Activated CD4-positive, alpha-beta memory T cell treated with anti-CD3 and anti-CD28 coated beads for 36 hours (primary cell): ENCODE measurements at places on chromosomes 7 and 10. TPM values are rescaled to one million over a fixed set of nuclear protein-coding genes. Genes with fewer than 3 reads are reported as not detected.

- H3K4me3 ChIP-seq, result no peak overlapping the region
- no peak overlapping the region for H3K27ac ChIP-seq
- no peak for DNase-seq
- H3K36me3 ChIP-seq, result no peaks in the 10 kb centered on the region
Observed at GRCh38 chr7:46024263-46024916, 103.3 kb upstream of the IGFBP3 start.

GRCh38 chr7:122423591-122423990 lies 119.0 kb upstream of the FEZF1 start:
- no peak for DNase-seq
- H3K27me3 ChIP-seq, result no peaks in the 10 kb centered on the region
- H3K36me3 ChIP-seq, result no peaks in the 10 kb centered on the region
- H3K4me1 ChIP-seq, result no peaks in the 10 kb centered on the region
- H3K27ac ChIP-seq, result no peak overlapping the region

SH2B2 gene
- total RNA-seq, result 4.7 TPM

ACHE gene
- total RNA-seq, result not detected

DNA sequence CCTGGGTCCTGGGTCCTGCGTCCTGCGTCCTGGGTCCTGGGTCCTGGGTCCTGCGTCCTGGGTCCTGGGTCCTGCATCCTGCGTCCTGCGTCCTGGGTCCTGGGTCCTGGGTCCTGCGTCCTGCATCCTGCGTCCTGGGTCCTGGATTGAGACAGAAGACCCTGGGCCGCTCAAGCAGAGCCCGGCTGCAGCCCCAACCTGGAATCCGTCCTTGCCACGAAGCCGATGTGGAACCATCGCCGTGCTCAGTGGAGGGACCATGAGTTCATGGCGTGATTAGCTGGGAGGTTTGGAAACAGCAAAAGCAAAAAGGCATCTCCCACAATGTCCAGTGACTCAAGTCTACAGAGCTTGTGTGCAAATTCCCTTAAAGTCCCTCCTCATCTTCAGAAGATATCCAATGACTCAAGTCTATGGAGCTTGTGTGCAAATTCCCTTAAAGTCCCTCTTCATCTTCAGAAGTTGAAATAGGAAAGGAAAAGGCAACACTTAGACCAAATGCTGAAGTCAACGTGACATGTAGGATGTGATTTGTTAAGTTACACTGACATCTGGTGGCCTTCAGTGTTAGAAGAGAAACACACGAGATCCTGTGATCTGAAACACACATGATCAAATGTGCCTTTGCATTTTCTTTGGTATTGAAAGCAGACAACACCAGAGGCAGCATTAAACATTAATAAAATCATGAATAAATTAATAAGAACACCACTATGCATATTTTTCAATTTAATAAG lies 179.9 kb downstream of the PTPRN2 start:
- H3K4me3 ChIP-seq, result no peak overlapping the region
- no peaks in the 10 kb centered on the region for H3K27me3 ChIP-seq
- no peak for DNase-seq
- H3K4me1 ChIP-seq, result no peaks in the 10 kb centered on the region

DNA sequence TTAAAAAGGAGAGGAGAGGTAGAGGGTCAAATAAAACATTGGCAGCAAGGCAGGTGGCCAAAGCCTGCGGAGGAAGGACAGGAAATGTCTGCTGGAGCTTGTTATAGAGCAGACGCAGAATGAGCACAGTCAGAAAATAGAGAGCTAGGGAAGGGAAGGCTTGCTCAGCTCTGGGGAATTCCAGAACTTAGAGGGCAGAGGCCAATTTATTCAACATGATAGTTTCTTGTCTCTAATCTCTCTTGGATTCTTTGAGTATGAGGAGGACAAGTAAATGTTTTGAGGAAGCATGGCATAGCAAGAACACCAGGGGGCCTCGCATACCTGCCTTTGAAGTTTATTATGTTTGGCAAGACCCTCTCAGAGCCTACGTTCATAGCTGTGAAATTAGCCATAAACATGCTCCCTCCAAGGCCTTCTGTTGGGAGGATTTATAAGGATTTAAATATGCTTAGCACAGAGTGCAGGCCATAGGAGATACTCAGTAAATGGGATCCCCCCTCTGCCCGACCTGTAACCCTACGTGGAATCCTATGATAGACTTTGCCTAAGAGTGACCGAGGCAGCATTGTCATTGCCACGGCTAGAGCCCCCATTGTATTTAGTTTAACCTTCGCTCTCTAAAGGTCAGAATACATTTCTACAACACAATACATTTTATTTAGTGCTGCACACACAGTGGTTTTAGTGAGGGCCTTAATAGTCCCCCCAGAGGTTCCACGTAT lies 293.9 kb downstream of the CCDC3 start:
- DNase-seq, result peak; percentile 73
- H3K4me3 ChIP-seq, result no peak overlapping the region
- H3K36me3 ChIP-seq, result no peaks in the 10 kb centered on the region
- H3K4me1 ChIP-seq, result peaks cover 91% of the 10 kb centered on the region

ABCB4 gene
- total RNA-seq, result not detected

MBL2 gene
- total RNA-seq, result not detected

PRRT4 gene
- 0.12 TPM for total RNA-seq

- H3K36me3 ChIP-seq, result no peaks in the 10 kb centered on the region
- no peak overlapping the region for H3K4me3 ChIP-seq
- no peak for DNase-seq
- H3K4me1 ChIP-seq, result no peaks in the 10 kb centered on the region
- no peak overlapping the region for H3K27ac ChIP-seq
Observed at GRCh38 chr10:121112136-121112535, 261.0 kb downstream of the WDR11 start.

- H3K4me1 ChIP-seq, result no peaks in the 10 kb centered on the region
- H3K36me3 ChIP-seq, result no peaks in the 10 kb centered on the region
- H3K4me3 ChIP-seq, result no peak overlapping the region
- no peak overlapping the region for H3K27ac ChIP-seq
Observed at GRCh38 chr7:141366091-141366621, 185.1 kb upstream of the AGK start.

DNA sequence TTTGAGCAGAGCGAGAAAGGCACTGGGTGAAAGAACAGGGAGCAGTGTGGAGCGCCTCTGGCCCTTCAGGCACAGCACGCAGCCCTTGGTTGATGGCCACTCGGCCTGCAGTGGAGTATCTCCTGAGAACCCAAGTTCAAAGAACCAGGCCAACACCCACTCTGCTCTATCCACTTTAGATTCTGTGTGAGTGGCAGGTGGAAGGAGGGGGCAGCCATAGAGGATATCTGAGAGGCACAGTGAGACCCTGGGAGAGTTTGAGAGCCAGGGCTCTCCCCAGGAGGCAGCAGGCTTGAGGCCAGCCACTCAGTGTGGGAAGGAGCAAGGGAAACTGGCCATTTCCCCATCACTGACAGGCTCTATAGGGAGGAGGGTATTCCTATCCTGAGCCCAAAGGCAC lies 52.5 kb upstream of the PTN start:
- no peak overlapping the region for H3K4me3 ChIP-seq
- H3K27ac ChIP-seq, result no peak overlapping the region
- H3K36me3 ChIP-seq, result no peaks in the 10 kb centered on the region
- no peaks in the 10 kb centered on the region for H3K4me1 ChIP-seq
- DNase-seq, result no peak

GRCh38 chr10:93393211-93393610 lies 88.9 kb downstream of the MYOF start:
- H3K36me3 ChIP-seq, result peaks cover 16% of the 10 kb centered on the region
- no peak overlapping the region for H3K4me3 ChIP-seq
- peaks cover 7% of the 10 kb centered on the region for H3K27me3 ChIP-seq
- no peak overlapping the region for H3K27ac ChIP-seq

DNA sequence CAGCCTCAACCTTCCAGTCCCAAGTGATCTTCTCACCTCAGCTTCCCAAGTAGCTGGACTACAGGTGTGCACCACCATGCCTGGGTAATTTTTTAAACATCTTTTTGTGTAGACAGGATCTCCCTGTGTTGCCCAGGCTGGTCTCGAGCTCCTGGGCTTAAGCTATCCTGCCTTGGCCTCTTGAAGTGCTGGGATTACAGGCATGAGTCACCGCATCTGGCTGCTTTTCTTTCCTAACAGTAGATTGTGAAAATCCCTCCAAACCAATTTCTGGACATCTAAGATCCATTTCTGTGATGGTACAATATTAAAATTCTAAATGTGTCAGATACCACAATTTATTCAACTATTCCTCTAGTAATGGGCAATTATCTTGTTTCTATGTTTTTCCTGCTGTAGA lies 38.7 kb downstream of the RAB18 start:
- H3K4me3 ChIP-seq, result no peak overlapping the region
- H3K27ac ChIP-seq, result no peak overlapping the region
- peaks cover 13% of the 10 kb centered on the region for H3K4me1 ChIP-seq
- peaks cover 14% of the 10 kb centered on the region for H3K36me3 ChIP-seq
- no peaks in the 10 kb centered on the region for H3K27me3 ChIP-seq
- DNase-seq, result no peak

CALHM3 gene
- total RNA-seq, result not detected

DNA sequence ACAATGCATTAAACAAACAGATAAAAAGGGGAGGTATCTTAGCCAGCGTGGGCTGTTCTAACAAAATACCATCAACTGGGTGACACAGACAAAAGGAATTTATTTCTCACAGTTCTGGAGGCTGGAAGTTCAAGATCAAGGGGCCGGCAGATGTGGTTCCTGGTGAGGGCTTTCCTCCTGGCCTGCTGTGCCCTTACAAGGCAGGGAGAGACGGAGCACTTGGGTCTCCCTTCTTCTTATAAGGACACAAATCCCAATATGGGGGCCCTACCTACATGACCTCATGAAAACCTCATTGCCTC lies 281.6 kb upstream of the KLF14 start:
- H3K36me3 ChIP-seq, result peaks cover 12% of the 10 kb centered on the region
- H3K27ac ChIP-seq, result peak overlapping the region; percentile 61
- H3K27me3 ChIP-seq, result no peaks in the 10 kb centered on the region
- peaks cover 84% of the 10 kb centered on the region for H3K4me1 ChIP-seq

LEP gene
- not detected for total RNA-seq

HMX2 gene
- total RNA-seq, result 0.43 TPM

DNA sequence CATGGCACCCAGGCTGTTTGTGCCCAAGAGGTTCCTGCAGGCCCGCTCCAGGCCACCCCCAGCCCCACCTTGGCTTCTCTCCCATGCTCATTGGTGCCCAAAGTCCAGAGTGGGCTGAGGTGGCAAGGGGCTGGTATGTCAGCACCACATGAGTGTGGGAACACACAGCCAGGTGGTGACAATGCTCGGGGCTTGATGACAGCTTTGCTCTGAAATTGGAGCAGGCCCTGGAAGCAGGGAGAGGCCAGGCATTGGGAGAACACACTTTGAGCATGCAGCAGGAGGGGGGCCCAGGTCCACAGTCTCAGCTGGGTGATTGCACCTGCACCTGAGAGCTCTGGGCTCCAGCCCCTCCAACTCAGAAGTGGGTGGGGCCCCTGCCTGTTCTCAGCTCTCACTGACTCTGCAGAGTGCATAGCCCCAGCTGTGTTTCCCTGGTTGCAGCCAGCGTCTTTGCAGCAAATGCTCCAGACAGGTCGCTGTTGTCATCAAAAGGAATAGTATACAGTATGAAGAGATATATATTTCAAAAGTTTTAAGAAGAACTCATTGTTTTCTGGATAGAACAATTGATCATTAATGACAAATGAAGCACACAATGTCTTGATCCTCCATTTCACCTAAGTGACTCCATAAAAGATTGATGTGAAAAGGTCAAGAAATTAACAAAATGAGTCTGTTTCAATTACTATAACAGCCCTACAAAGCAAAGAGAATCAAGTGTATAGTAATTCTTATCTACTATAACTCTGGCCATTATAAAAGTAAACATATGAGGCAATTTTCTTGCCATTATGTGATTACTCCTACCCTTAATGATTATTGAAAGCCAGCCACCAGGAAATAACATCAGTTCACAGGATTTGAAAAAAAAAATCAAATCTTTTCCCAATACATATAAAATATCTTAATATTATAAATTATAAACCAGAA lies 848.1 kb downstream of the PCDH15 start:
- no peak overlapping the region for H3K4me3 ChIP-seq
- no peak overlapping the region for H3K27ac ChIP-seq
- no peaks in the 10 kb centered on the region for H3K4me1 ChIP-seq
- peaks cover 2% of the 10 kb centered on the region for H3K36me3 ChIP-seq

DNA sequence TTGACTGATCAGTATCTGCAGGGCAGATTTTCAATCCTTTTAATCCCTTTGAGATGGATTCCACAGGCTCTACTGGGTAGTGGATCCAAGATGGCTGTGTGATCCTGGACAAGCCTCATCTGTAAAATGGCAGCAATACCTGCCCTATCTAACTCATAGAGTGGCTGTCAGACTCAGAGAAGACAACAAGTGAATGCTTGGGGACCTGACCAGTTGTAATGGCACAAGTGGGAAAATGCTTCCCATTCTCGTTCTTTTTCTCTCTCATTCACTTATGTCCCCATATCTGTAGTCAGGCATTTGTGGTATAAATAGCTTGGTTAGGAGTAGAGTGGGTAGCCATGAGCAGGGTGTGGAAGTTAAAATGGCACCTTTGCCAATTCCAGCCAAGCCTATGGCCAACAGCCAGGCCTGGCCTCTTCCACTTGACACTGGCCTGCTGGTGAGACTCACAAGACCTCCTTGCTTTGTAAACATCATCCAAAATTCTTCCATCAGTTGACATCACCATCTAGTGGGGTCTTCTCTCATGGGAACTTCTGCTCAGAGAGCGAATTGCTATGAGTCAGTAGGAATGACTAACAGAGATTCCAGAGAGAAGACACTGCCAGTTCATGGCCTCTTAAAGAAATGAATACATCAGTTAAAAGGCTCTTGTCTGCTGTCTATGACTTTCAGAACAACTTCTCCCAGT lies 150.1 kb downstream of the PLPP4 start:
- no peak overlapping the region for H3K4me3 ChIP-seq
- H3K36me3 ChIP-seq, result no peaks in the 10 kb centered on the region
- DNase-seq, result no peak

SCIN gene
- total RNA-seq, result 0.12 TPM

DNA sequence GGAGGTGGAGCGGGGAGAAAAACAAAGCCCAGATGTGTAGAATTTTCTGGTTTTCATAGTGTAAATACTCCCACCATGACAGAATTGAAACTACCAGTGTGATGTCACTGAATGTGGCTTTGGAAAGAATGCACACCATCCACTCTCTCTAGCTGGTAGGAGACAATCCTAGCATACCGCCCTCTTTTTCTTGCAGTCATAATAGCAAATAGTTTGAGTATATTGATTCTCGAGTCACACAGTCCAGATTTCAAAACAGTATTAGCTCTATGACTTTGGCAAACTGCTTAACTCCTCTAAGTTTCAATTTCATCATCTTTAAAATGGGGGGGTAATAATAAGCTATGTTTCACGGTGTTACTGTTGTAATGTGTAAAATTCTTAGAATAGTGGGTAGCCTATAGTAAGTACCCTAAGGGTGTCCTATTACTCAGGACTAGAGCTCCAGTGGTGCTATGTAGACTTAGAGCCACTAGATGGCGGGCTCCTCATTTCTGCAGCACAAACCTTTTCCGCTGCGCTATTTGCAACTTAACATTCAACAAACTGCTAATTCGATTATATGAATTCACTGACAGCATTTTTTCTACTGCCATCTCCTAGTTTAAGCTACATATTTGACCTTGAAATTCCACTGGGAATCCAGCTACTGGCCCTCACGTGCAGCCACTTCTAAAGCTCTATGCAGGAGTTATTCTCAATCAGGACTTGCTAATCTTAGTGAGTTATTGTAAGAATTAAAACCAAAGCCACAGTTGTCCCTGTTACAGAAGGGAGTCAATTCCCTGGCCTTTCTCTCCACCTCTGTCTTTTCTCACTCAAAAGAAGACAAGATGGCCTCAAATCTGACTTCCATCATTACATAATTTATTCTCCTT lies 18.7 kb downstream of the TAS2R40 start:
- peaks cover 3% of the 10 kb centered on the region for H3K27me3 ChIP-seq
- peak overlapping the region; percentile 45 for H3K4me3 ChIP-seq
- peak; percentile 81 for DNase-seq
- peaks cover 30% of the 10 kb centered on the region for H3K4me1 ChIP-seq
- peak overlapping the region; percentile 73 for H3K27ac ChIP-seq
